Activated CD8-positive, alpha-beta memory T cell treated with anti-CD3 and anti-CD28 coated beads for 1 hour (primary cell): ENCODE measurements at places on chromosomes 7 and 10.

DNA sequence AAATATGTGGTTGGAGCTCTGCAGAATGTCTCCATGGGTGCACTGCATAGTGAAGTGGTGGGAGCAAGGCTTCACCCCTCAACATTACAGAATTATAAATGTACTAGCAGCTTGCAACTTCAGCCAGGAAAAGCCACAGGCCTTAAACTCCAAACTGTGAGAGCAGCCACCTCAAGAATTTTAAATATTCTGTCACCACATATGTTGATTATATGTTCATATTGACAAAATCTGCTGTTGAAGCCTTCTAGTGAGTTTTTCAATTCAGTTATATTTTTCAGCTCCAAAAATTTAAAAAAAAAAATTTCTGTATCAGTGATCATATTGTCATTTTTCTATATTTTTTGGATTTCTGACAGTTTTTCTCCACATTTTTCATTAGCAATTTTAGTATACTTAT is 30.9 kb upstream of the AKR1C2 start:
- DNase-seq: no peak

GRCh38 chr7:2164646-2165045 is 68.1 kb downstream of the MAD1L1 start:
- DNase-seq: no peak

DNA sequence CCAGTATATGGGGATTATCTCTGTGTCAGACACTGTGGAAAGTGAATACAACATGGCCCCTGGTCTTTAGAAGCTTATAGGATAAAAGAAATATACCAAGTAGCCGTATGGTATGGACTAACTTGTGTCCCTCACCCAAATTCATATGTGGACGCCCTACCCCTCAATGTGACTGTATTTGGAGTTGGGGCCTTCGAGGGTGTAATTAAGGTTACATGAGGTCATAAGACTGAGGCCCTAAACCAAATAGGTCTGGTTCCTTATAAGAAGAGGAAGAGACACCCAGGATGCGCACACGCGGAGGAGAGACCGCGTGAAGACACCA is 36.3 kb downstream of the ASB13 start:
- no peak for DNase-seq

DNA sequence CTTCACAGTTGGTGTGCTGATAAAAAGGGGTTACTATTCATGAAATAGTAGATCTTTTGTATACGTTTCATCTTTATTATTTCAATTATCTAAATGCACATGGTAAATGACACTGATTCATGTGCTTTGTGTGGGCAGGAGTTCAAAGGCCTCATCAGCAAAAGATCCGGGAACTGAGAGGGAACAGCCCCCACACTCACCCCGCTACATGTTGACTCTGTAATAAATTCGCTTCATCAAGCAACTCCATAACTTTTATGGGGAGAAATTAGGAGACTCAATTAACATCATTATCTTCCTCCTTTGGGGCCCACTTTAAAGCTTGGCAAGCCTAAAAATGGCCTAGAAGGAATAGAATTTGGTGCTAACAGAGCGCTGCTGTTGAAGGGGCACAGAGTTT is 250.7 kb upstream of the BMPER start:
- no peak for DNase-seq

GRCh38 chr7:95481271-95482165 is 4.2 kb upstream of the ASB4 start:
- DNase-seq: no peak

DNA sequence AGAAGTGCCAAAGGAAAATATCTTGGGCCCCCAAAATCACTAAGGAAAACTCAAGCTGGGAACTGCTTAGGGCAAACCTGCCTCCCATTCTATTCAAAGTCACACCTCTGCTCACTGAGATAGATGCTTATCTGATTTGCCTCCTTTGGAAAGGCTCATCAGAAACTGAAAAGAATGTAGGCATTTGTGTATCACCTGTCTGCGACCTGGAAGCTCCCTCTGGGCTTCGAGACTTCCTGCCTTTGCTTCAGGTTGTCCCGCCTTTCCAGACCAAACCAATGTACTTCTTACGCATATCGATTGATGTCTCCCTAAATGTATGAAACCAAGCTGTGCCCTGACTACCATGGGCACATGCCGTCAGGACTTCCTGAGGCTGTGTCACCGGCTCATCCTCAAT is 14.5 kb upstream of the LRRC72 start:
- no peak for DNase-seq

- no peak for DNase-seq
These were observed 54.0 kb upstream of the ABCB5 start for GRCh38 chr7:20561466-20561865.

- DNase-seq: no peak
These were observed 319.0 kb downstream of the PLXNA4 start for GRCh38 chr7:132257253-132257652.

- no peak for DNase-seq
These were observed 809.5 kb downstream of the GRID1 start for GRCh38 chr10:85557077-85557476.

- no peak for DNase-seq
These were observed 15.1 kb upstream of the ATE1 start for GRCh38 chr10:121942749-121943416.

DNA sequence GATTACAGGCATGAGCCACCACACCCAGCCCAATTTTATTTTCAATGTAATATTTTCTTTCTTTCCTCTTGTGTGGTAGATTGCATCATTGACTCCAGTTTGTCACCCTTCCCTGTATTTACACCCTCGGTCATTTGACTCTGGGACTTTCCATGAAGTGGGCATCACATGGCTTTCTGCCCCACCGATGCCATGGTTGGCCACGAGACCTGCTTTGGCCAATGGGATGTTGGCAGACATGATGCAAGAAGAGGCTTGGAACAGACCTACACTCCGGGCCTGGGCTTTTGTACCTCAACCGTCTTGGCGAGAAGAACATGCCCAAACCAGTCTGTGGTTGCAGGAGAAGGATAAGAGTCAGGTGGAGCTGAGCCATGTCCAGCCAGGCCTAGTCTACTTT is 38.8 kb upstream of the CACUL1 start:
- no peak for DNase-seq

DNA sequence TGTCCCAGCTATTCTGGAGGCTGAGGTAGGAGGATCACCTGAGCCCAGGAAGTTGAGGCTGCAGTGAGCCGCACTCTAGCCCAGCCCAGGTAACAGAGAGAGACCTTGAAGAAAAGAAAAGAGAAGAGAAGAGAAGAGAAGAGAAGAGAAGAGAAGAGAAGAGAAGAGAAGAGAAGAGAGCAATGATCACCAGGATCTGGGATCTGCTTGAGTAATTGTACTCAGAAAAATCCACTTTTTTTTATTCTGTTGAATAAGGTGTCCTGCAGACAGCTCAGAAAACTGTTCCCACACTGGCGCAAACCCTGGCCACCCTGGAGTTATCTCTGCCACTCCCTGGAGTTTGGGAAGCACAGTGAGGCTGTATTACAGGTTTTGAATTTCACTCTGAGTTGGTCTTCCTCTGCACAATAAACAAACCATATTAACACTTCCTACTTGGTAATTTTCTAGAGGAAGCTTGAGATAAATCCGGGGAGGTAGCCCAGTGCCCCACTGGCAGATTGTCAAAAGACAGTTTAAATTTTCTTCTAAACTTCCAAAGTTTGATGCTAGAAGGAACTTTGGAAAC is 9.6 kb upstream of the OAT start:
- DNase-seq: no peak

DNA sequence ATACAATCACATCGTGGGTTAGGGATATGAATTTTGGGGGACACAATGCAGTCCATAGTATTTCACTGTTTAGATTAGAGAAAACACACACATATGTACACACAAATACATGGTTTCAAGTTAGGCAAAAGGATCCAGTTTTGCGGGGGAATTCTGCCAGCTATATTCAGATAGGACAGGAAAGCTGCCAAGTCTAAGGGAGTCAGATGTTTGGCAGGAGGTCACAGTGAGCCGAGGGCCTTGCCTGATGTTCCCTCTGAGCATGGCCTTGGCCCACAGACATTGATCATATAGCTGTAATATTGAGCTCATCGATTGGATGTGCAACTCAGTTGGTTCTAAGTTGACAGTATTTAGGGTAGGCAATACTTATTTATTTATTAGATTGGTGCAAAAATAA is 122.8 kb downstream of the ADRA2A start:
- no peak for DNase-seq

- DNase-seq: no peak
These were observed 64.1 kb downstream of the CAV1 start for GRCh38 chr7:116588641-116589594.

- DNase-seq: no peak
These were observed 54.3 kb upstream of the KCND2 start for GRCh38 chr7:120218712-120219111.

DNA sequence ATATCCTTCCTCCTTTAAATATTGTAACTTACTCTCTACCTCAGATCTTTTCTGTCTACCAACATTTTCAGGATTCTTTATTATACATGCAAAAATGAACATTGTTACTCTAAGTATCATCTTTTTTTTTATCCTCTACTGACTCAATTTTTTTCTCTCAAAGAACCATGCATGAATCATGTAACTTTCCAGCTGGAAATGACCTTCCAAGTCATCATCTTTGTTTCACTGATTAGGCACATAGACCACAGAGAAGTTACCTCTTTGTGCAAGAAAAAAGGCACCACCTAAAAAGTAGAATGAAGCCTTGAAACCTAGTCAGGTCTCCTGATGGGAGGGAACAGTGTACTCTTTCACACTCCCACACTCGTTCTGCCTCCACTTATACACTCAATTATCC is 234.9 kb downstream of the HGF start:
- no peak for DNase-seq

- no peak for DNase-seq
These were observed 66.1 kb downstream of the CFAP46 start for GRCh38 chr10:132876131-132876860.

- no peak for DNase-seq
These were observed 23.6 kb upstream of the PLEKHA1 start for GRCh38 chr10:122350893-122351292.

GRCh38 chr10:5071411-5072198 is 22.6 kb upstream of the AKR1C3 start:
- DNase-seq: no peak

GRCh38 chr7:149872419-149873073 is 1.2 kb upstream of the ATP6V0E2 start:
- no peak for DNase-seq

DNA sequence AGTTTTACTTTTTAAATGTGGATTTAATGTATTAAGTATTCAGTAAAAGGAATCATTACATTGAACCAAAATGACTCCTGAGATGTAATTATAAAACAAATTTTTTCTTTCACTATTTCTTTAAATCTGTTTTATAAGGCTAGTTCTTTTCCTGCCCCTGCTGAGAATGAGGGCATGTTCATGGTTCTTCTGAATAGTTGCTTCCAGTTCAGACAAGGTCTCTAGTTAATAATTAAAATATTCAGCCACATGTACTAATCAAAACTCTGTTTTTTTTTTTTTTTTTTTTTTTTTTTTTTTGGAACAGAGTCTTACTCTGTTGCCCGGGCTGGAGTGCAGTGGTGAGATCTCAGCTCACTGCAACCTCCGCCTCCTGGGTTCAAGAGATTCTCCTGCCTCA is 321.2 kb downstream of the DNAJB9 start:
- DNase-seq: no peak

GRCh38 chr10:124179308-124180043 is 86.1 kb upstream of the CHST15 start:
- DNase-seq: no peak

DNA sequence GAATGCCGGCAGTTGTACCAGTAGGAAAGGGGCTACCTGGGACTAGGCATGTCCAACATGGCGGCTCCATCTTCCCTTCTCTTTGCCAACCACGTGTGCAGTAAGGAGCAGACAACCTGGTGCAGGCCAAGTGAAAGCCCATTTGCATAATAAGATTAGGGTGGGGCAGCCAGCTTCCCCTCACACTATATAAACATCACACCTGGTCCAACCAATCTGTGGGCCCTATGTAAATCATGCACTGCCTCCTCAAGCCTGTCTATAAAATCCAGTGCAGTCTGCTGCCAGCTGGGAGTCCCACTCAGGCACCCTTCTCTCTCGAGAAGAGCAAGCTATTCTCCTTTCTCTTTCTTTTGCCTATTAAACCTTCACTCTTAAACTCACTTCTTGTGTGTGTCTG is 429.3 kb downstream of the CALN1 start:
- no peak for DNase-seq

DNA sequence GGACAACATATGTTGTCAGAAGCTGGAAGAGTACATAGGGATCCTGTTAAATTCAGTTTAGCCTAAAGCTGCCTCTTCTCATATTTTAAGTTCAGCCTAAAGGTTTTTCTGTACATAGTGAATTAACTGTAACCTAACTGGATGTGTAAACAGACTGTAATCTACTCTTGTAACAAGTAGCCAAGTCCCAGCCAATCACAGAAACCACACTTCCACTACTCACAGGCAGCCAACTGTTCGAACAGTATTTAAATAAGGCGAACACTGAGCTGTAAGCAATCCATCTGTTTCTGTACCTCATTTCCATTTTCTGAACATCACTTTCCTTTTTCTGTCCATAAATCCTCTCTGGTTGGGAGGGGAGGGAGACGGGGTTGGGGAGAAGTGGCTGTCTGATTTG is 15.0 kb upstream of the STN1 start:
- no peak for DNase-seq

DNA sequence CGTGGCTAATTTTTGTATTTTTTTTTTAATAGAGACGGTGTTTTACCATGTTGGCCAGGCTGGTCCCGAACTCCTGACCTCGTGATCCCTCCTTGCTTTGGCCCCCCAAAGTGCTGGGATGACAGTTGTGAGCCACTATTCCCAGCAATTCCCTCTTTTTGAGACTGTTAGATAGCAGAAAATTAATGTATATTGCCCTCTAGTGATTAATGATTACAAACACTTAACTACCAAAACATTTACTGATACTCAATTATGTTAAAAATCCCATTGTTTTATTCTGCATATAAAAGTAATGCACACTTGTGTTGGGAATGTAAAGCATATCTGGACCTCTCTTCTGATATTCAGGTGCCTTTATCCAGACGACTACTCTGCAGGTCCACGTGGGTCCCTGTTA is 41.2 kb upstream of the COBL start:
- no peak for DNase-seq

- DNase-seq: no peak
These were observed 10.7 kb upstream of the FHIP2A start for GRCh38 chr10:114810926-114811325.

GRCh38 chr10:33704214-33704830 is 369.9 kb upstream of the NRP1 start:
- no peak for DNase-seq

GRCh38 chr10:59674215-59674836 is 35.3 kb downstream of the SLC16A9 start:
- no peak for DNase-seq

DNA sequence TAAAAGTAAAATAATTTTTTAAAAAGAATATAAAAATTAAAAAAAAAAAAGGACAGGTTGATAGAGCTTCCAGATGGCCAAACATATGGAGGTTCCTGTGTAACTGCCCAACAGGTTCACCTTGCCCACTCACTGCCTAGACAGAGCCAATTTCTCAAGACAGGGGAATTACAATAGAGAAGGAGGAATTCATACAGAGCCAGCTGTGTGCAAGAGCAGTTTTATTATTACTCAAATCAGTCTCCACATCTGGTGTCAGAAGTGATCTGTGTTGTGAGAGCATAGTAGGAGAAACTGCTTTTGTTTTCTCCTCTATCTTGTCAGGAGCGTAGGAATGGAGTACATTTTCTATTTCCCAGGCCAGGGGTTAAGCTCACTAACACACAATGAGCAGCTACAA is 31.0 kb downstream of the C7orf33 start:
- no peak for DNase-seq

GRCh38 chr7:136870866-136871487 is 2.5 kb downstream of the CHRM2 start:
- DNase-seq: no peak

- no peak for DNase-seq
These were observed 19.2 kb downstream of the ADAP1 start for GRCh38 chr7:935164-935873.

- no peak for DNase-seq
These were observed 38.4 kb downstream of the NT5C2 start for GRCh38 chr10:103154521-103155299.
